ENCODE measurements at places on chromosomes 6 and 20. TPM values are rescaled to one million over a fixed set of nuclear protein-coding genes. Genes with fewer than 3 reads are reported as not detected.

ADGRB3 gene
- total RNA-seq: 2.3 TPM

FNDC1 gene
- 0.17 TPM for total RNA-seq

MEI4 gene
- not detected for total RNA-seq

OR2J3 gene
- not detected for total RNA-seq

CRISP3 gene
- not detected for total RNA-seq

RNF217 gene
- total RNA-seq: 6.6 TPM

CST4 gene
- total RNA-seq: not detected

ZNF337 gene
- 6.4 TPM for total RNA-seq

ABHD16B gene
- total RNA-seq: not detected

RIMS1 gene
- not detected for total RNA-seq

Measured in pericardium fibroblast (primary cell).